Forelimb muscle (tissue), 1 donor: ENCODE measurements at places on chromosomes 3 and 15.

- no peak for DNase-seq
Measured at GRCh38 chr15:90062462-90062932, 39.8 kb downstream of the IDH2 start.

GRCh38 chr3:88918841-88919240 lies 188.6 kb upstream of the EPHA3 start:
- DNase-seq: no peak

GRCh38 chr3:161389445-161390035 lies 18.2 kb upstream of the SPTSSB start:
- DNase-seq: no peak

DNA sequence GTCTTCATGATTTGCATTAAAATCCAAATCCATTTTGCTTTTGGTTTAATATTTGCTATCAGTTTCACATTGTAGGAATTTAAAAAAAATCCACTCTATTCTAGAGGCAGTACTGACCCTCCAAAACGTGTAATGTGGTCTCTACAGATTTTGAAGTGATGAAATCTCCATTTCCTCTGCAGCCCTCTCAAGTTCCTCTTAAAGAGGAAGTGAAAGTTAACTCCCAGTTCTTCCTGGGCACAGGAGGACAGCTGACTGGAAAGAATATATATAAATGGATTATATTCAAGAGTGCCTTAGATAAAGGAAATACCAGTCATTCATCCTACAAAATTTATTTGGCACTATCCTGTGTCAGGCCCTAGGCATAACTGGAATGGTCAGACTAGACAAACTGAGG lies 83.5 kb upstream of the PLCL2 start:
- no peak for DNase-seq

- DNase-seq: no peak
Measured at GRCh38 chr15:92005154-92005553, 151.6 kb downstream of the SLCO3A1 start.

DNA sequence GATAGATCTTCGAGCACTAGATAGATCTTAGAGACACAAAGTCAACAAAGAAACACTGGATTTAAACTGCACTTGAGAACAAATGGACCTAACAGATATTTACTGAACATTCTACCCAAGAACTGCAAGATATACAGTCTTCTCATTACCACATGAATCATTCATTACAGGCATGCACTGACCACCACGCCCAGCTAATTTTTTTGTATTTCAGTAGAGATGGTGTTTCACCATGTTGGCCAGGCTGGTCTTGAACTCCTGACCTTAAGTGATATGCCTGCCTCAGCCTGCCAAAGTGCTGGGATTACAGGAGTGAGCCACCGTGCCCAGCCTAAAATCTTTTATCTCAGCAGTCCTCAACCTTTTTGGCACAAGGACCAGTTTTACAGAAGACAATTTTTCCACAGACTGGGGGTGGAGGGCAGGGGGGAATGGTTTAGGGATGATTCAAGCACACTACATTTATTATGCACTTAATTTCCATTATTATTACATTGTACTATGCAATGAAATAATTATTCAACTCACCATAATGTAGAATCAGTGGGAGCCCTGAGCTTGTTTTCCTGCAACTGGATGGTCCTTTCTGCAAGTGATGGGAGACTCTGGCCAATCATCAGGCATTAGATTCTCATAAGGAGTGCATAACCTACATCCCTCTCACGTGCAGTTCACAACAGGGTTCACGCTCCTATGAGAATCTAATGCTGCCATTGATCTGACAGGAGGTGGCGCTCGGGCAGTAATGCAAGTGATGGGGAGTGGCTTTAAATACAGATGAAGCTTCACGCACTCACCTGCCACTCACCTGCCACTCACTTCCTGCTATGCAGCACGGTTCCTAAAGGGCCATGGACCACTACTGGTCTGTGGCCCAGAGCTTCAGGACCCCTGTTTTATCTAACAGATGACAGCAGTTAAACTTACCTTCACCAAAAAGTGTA lies 21.7 kb downstream of the CSNK1G1 start:
- DNase-seq: no peak

GRCh38 chr15:52417521-52417920 lies 111.2 kb downstream of the MYO5A start:
- DNase-seq: no peak

DNA sequence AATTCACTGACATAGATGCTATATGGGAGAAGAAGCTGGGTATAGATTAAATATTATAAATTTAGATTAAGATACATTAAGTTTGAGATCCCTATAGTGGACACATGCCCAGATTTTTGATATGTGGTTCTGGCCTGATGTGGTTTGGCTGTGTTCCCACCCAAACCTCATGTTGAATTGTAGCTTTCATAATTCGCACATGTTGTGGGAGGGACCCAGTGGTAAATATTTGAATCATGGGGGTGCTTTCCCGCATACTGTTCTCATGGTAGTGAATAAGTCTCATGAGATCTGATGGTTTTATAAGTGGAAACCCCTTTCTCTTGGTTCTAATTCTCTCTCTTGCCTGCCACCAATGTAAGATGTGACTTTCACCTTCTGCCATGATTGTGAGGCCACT lies 189.4 kb upstream of the CD96 start:
- no peak for DNase-seq

DNA sequence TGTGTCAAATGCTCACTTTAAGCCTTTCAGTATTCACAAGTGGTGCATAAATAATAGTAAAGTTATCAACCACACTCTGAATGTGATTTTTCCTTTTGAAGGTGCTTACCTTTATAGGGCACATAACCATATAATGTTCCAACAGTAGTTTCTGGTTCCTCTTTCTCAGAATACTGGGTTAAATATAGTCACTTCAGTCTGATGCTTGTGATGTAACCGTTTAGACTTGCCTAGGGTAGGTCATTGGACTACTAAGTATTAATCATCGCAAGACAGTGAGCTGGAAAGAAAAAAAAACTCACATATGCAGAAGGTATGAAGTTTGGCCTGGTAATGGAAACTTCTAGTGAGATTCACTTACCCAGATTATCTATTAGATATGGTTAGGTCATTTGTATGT lies 1.9 kb downstream of the KBTBD8 start:
- no peak for DNase-seq

- no peak for DNase-seq
Measured at GRCh38 chr15:92120094-92120795, 266.7 kb downstream of the SLCO3A1 start.

GRCh38 chr15:72616491-72617210 lies 37.8 kb upstream of the GOLGA6B start:
- no peak for DNase-seq

DNA sequence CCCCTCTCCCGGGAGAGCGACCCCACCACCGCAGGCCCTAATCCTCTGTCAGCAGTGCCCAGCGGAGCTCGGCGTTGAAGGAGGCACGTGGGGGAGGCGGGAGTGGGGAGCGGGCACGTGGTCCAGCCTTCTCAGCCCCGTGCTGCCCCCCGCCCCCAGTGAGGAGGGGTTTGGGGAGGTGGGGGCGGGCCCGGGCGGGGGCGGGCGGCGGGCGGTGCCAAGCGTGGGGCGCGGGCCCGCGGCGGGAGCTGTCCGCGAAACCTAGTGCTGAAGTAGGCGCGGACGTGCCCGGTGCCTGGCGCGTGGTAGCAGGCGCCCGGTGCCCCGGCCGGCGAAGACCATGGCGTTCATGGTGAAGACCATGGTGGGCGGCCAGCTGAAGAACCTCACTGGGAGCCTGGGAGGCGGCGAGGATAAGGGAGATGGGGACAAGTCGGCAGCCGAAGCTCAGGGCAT lies at the start of gene CPLX3:
Gene CPLX3, plus strand, starts transcription at position 264 of the 456 bp plus-strand sequence. Its CDS starts 77 bp downstream, at position 341.
- no peak for DNase-seq

DNA sequence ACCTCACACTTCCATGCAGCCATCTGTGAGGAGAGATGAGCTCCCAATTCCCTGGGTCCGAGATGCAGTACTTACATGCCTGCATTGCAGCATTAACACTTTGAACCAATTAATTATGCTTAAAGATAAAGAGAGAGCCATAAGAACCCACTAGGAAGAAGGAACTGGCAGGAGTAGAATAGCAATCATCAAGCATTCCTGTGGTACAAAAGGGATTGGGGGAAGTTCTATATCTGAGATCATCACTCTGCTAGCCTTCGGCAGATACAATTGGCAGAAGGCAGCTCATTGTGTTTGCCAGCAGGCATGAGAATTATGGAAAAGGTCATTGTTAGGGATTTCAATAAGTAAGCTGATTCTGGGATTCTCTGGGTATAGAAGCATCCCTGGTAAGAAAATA lies 891.4 kb downstream of the NTRK3 start:
- no peak for DNase-seq

GRCh38 chr15:71149646-71150557 lies 34.6 kb downstream of the THSD4 start:
- no peak for DNase-seq

- DNase-seq: no peak
Measured at GRCh38 chr3:10777627-10778026, 38.4 kb upstream of the SLC6A11 start.

DNA sequence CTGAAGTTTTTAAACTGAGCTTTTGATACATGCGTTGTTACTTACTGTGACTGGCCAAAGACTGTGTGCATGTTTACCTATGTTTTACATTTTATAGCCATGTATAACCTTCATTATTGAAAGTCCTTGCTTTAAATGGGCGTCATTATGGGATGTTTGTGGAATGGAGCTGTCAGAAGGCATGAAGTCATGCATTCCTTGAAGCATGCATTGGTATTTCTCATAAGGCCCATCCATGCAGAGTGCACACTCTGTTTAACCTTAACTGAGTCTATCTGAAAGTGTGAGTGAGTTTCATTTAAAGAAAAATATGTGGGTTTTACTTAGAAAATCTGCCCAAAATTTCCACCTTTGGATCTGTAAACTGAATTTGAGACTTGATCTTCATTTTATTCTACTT lies 51.1 kb downstream of the PSMD6 start:
- no peak for DNase-seq

- no peak for DNase-seq
Measured at GRCh38 chr15:58538901-58539300, 107.1 kb downstream of the LIPC start.

DNA sequence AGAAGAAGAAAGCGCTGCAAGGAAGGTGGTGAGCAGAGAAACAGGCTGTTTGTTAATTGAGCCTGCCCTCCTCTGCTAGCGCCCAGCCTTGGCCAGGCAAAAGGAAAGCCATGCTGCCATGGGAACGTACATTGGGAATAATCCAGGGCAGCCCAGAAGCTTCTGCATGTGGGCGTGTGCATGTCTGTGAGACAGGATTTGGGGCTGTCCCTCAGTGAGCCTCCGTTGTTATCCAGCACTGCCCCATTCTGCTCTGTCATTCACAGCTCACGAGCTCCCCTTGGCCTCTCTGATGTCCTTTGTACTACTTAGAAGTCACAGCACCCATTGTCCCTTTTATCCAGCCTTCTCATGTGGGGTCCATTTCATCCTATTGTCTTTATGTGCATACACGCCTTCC lies 239.1 kb upstream of the ROPN1 start:
- no peak for DNase-seq
